ENCODE measurements at places on chromosomes 11 and 22.
A peak's percentile ranks its signal among the peaks of the same experiment; 100 is the strongest.

GRCh38 chr11:10298342-10298741 is 4.3 kb upstream of the SBF2 start:
- peak; percentile 90 for ATAC-seq

DNA sequence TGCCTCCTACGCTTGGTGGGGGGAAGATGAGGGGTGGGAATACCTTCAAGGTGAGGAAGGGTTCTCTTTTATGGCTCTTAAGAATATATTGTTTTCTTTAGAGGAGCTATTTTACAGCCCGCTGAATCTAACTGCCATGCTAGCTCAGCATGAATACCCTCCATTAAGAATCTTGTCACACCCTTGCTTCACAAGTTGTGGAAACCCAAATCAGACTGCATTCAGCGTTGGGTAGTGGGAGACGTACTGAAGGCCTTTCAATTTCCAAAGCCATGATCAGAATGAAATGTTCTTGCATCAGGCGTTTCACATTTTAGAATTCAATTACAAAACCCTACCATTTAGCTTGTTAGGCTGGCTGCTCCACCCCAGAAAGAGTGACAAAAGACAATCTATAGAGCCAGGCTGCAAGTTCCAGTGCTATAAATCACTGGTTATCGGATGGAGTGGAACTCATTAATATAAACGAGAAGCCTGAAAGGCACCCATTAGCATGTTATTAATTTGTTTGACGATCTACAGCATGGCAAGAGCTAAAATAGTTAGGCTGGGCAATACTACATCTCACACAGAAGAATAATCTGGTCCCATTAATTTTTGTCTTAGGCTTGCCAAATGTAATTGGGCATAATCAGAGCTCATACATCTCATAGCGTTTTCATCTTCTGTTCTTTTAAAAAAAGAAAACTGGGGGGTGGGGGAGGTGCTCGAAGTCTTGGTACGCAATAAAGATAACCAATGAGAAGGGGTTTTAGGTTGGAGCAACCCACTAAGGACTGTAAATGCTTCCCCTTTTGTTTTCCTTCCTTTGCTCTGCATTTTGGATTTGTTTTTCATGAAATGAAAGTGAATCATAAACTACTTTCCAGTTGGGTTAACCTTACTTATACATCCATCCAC is 57.5 kb downstream of the ABTB2 start:
- no peak for ATAC-seq

GRCh38 chr22:27669798-27670599 is 131.6 kb downstream of the MN1 start:
- ATAC-seq: no peak

DNA sequence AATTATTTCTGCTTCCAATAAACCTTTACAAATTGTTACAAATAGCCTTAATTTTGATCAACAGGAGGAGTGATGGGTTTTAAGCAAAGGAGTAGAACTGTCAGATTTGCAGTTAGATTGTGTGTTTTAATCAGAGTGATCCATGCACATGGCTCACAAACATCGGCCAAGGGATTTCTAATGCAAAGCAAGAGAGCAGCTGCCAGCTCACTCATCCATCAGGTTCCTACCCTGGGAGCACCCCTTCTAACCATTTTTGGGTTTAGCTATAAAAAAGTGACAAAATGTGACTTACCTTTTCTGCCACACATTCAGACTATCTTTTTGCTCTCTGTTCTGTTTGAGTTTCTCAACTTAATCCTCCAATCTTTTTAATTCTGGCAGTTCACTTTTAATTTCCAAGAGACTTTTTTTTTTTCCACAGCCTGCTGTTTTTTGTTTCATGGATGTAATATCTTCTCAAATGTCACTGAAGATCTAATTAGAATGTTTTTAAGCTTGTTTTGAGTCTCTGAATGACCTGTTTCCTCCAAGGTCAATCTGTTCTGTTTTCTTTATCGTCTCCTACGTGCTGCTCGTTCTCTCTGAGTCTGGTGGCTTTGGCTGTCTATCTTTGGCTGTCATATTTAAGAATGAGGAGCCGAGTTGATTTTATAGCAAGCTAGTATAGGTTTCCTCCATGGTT is 6.0 kb downstream of the IZUMO1R start:
- no peak for ATAC-seq

DNA sequence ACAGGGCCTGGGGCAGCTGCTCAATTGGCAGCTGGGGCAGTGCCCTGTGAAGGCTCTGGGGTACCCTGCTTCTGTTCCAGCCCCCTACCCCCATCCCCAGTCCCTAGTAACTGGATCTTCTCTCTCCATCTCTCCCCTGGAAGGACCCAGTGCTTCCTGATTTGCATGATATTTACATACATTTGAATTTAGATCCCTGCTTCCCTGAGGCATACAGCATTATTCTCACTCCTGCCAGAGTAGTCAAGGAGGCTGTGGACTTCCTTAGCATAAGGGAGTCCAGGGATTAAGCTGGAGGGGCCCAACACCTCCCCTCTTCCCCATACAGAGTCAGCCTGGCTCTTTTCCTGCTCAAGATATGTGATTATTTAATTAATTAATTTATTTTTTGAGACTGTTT is 24.7 kb downstream of the TEF start:
- no peak for ATAC-seq

DNA sequence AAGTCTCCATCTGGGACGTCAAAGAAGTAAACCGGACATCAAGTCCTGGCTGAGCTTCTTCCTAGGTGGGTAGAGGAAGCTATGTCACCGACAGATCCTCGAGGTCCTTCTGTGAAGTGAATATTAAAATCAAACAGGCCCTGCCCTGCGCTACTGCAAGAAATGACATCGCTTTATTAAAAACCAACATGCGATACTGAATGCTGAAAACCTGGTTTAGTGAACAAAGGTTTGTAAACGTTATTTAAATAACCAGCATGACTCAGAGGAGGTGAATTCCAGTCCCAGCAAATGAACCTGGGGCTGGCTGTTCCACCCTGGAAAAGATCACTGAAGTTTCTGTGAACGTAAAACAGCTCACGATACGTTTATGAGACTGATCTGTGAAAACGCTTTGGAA is 645 bp downstream of the RTCB start:
- peak; percentile 59 for ATAC-seq
